A549 (cell line): ENCODE measurements at places on chromosomes 3 and 15.
A peak's percentile ranks its signal among the peaks of the same experiment; 100 is the strongest.

GRCh38 chr3:40631341-40631995 is 106.7 kb downstream of the ZNF621 start:
- no peak for DNase-seq

DNA sequence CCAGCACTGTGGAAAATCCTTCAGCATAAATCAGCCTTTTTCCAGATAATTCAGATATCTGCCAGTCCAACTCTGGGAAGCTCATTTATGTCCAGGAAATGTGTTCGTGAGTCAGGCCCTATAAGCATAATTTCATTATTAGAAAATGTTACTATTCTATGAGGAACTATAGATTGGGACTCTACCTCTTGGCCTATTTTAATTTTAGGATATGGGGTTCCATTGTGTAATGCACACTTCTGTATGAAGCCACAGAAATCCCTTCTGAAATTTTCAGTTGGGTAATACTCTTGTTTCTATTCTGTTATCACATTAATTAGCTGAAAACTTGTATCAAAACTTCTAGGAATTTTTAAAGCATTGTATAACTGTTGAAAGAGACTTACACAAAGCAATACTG is 43.9 kb upstream of the IL12A start:
- no peak for DNase-seq

GRCh38 chr3:126109880-126110235 is 25.9 kb upstream of the SLC41A3 start:
- DNase-seq = no peak

GRCh38 chr3:46629551-46630517 is 17.5 kb downstream of the FAM240A start:
- peak; percentile 48 for DNase-seq

DNA sequence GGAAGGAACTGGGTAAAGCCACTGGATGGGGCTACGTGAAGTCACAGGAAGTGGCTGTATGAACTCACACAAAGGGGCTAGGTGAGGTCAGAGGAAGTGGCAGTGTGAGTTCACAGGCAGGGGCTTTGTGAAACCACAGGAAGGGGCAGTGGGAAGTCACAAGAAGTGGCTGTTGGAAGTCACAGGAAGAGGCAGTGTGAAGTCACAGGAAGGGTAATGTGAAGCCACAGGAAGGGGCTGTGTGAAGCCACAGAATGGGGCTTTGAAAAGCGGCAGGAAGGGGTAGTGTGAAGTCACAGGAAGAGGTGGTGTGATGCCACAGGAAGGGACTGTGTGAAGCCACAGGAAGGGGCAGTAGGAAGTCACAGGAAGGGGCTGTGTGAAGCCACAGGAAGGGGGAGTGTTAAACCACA is 34.6 kb downstream of the GASK1A start:
- no peak for DNase-seq

DNA sequence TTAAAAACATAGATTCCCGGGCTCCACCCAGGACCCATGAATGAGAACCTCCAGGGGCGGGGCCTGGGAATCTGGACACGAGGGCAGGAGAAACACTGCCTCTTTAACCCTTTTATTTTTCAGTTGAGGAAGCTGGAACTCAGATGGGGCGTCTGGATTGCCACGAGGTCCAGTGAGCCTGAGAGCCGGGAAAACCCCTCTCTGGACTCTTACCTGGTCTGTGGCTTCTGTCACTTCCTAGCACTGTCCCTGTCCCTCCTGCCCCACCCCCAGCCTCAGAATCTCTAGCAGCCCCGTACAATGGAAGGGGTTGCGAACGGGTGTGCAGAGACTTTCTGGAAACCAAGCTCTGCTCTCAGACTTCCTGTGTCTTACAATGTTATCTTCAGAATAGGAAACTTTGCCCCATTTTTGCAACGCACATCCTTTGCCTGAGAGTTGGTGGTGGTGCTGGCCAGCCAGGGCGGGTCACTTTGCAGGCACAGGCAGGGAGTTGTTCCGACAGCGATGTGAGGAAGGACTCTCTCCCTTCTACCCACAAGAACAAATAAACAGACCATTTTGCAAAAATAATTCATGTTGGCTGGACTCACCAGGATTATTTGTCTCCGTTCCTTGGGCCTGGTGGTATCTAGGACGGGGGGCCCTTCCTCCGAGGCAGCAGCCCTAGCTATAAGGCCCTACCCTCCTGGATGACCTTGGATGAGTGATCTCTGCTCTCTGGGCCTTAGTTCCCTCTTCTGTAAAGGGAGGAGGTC is 59.1 kb downstream of the SMAD6 start:
- DNase-seq = no peak

DNA sequence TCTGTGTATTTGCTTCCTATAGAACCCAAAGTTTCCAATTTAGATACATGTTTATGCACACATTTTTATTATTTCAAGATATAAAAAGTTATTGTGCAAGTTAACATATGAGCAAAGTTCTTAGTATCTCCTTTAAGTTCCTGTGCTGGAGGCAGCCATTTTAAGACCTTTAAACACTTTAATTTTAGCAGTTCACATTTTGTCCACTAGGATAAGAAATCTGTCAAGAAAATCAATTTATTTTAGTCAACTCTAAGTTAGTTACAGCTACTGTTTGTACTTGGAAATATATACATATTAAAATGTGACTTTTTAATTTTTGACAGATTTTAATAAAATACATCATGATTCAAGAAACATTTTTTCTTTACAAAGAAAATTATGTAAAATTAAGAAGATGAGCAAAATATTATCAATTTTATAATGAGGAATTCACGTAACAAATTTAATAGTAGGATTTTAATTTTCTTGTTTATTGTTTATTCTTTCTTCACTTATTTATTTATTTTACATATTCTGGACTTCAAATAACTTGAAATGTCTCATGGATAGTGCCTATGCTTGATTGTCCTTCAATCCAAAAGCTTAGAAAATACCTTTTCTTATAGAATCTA is 402.6 kb upstream of the GBE1 start:
- DNase-seq = peak; percentile 33

- no peak for DNase-seq
Measured at GRCh38 chr3:56053727-56054126, 414.5 kb downstream of the ERC2 start.

- no peak for DNase-seq
Measured at GRCh38 chr15:68493629-68494028, 61.7 kb upstream of the ITGA11 start.

- DNase-seq = no peak
Measured at GRCh38 chr3:184011937-184012889, 5.5 kb downstream of the ABCC5 start.

DNA sequence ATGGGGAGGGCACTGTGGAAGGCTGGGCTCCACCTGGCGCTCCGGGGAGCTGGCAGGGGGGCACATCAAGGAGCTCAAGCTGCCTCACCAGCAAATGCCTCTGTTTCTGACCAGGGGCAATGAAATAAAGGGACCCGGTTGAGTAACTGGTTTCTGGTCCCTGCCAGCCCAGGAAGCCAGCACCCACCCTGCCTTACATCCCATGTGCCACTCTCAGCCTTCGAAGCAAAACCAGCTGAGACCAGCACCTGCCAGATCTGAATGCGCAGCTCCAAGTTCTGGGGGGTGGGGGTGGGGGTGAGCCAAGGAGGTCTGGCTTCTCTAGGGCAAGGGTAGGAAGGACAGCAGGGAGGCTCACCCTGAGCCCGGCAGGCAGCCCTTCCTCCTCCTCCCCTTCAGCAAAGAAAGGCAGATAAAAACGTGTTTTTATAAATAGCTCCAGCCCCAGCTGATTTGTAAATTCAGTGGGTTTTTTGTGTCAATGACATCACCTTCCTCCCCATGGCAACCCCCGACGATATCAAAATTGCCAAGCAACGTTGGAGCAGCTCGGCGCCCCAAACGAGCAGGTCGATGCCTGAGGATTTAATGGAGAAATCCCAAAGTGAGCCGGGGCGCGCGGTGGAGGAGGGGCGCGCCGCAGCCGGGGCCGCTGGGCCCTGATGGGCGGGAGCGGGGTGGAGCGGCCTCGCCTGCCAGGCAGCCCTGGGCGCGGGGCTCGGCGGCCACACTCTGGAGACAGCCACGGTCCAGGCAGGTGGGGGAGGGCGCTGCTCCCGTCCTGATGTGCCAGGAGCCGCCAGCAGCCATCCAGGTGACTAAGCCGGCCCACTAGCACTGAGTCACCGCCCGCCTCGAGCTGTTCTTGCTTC is at the start of gene PAK6:
Gene PAK6 (plus strand): TSS at position 532 of the 872 bp plus-strand sequence. CDS start 25,723 bp downstream, outside the sequence.
- peak; percentile 73 for DNase-seq

GRCh38 chr3:180421221-180421620 is 180.7 kb upstream of the TTC14 start:
- no peak for DNase-seq

- no peak for DNase-seq
Measured at GRCh38 chr15:33671456-33671855, 296.8 kb upstream of the CHRM5 start.

- DNase-seq = no peak
Measured at GRCh38 chr3:190081389-190081788, 39.3 kb downstream of the P3H2 start.

GRCh38 chr3:21062831-21063294 is 688.1 kb downstream of the ZNF385D start:
- DNase-seq = no peak

DNA sequence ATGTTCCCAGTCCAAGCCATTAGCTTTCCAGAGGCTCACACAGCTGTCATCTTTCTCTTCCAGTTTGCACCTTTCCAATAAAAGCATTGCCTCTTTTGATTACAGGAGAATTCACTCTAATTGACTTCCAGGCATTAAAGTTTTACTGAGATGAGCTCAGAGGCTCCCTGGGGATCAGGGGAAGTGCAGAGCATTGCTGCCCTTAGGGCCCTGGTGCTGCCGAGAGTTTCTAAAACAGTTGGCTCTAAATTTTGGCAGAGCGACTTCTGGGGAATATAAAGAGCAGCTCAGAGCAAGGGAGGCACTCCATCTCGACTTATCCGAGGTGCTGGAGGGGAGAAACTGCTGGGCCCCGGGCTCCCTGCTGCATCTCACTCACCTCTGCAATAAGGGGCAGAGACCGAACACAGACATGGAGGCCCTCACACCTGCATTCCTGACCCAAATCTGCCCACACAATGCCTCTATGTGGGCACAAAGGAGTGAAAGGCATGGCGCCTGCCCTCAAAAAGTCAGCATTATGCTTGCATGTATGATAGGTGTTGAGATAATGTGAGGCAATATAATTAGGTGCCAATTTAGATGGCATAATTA is 61.7 kb downstream of the SCN11A start:
- DNase-seq = no peak

GRCh38 chr3:112514527-112515128 is 15.4 kb upstream of the BTLA start:
- DNase-seq = no peak

- peak; percentile 79 for DNase-seq
Measured at GRCh38 chr3:112013058-112013783, 14.5 kb downstream of the TAGLN3 start.

DNA sequence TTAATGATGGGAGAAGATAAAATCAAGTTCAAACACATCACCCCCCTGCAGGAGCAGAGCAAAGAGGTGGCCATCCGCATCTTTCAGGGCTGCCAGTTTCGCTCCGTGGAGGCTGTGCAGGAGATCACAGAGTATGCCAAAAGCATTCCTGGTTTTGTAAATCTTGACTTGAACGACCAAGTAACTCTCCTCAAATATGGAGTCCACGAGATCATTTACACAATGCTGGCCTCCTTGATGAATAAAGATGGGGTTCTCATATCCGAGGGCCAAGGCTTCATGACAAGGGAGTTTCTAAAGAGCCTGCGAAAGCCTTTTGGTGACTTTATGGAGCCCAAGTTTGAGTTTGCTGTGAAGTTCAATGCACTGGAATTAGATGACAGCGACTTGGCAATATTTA is 67.5 kb upstream of the TSEN2 start:
- DNase-seq = no peak

DNA sequence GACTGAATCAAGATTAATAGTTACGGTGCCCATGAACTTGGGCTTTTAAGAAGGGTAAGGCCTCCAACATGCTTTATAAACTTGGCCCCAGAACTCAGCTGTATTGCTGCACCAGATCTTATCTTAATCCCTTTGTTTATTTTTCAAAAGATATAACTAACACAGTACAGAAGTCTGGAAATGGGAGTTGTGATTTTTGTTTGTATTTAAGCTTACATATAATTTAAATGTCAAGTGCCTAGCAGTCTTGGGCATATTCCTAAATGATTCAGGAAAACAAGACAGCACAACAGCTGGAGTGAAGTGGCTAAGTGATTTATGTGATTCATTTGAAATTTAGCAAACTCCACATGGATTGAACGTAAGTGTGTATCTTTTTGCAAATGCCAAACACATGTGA is 56.2 kb downstream of the NBEAL2 start:
- no peak for DNase-seq

- DNase-seq = no peak
Measured at GRCh38 chr3:188257384-188258026, 103.5 kb downstream of the LPP start.

DNA sequence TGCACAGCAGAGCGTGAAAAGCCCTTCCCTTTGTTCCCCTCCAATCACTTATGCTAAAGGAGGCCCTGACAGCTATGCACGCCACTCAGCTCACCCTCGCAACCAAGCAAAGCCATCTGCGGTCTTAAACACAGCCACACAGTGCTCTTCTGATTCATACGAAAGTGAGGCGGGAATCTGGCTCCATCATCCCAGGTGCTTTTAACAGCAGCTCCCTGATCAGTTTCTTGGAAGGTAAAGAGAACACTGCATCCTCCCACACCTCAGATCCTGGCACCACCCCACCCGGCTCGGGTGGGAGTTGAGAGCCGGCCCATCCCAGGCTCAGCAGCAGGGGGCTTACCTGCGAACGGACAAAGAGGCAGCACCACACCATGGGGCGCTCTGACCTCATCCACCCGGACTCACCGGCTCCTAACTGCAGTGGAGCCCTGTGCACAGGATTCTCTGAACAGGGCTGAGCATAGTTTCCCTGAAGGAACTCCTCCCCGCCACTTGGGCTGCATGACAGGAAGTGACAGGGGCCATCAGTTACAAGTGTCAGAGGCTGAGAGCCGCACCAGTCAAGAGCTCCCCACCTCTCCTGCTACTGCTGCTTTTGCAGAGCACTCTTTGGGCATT is 114.3 kb upstream of the ARHGEF3 start:
- DNase-seq = no peak

DNA sequence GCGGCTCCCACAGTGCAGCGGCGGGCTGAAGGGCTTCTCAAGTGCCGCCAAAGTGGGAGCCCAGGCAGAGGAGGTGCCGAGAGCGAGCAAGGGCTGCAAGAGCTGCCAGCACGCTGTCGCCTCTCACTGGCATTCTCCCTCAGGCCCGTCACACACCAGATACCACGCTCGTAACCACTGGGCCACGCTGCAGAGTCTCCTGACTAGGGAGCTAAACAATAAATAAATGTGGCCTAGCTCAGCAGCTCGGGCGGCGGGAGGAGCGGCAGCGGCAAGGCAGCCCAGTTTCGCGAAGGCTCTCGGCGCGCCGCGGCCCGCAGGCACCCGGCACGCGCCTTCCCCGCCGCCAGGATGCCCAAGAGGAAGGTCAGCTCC is 55.9 kb upstream of the FAM174B start:
- no peak for DNase-seq

GRCh38 chr15:31222773-31223341 is 103.8 kb upstream of the KLF13 start:
- no peak for DNase-seq

- DNase-seq = no peak
Measured at GRCh38 chr3:152362086-152362485, 93.4 kb downstream of the MBNL1 start.

GRCh38 chr3:24680214-24680967 is 185.7 kb upstream of the THRB start:
- peak; percentile 53 for DNase-seq
